Memory B cell (primary cell): ENCODE measurements at places on chromosomes 6 and 20.

DNA sequence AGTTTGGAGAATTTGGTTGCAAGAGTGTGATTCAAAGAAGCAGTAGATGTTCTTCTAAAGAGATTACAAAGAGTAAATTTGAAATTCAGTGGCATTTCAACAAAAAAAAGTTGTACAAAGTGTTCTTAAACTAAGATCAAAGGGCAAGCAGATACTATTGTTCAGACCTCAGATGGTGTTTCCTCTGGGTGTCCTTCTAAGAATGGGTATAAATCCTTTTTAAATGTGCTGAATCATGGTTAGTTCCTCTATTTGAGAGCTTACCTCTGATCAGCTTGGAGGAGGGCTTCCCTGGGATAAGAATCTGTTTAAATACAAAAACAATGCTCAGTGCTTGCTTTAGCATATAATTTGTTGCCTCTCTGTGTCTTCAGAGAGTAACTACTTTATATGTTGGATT is 6.3 kb downstream of the BMP6 start:
- no peak for DNase-seq

DNA sequence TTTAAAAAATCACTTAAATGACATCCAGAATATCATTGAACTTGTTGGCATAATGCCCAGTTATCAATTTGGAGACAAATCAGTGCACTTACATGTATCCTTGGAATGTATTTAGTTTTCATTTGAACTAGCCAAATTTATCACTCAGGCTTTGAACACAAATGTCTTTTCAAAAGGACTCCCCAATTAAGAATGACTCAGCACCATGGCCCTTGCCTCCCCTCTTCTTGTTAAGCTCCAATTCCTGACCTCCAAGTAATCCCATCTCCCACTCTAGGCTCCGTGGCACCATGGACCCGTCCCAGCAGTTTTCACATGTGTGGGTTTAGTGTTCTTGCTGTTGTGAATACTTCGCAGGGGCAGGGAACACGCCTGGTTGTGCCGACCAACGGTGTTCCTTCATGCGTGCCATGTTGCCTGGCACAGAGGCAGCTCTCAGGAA is 2.7 kb downstream of the AKAP12 start:
- no peak for DNase-seq

DNA sequence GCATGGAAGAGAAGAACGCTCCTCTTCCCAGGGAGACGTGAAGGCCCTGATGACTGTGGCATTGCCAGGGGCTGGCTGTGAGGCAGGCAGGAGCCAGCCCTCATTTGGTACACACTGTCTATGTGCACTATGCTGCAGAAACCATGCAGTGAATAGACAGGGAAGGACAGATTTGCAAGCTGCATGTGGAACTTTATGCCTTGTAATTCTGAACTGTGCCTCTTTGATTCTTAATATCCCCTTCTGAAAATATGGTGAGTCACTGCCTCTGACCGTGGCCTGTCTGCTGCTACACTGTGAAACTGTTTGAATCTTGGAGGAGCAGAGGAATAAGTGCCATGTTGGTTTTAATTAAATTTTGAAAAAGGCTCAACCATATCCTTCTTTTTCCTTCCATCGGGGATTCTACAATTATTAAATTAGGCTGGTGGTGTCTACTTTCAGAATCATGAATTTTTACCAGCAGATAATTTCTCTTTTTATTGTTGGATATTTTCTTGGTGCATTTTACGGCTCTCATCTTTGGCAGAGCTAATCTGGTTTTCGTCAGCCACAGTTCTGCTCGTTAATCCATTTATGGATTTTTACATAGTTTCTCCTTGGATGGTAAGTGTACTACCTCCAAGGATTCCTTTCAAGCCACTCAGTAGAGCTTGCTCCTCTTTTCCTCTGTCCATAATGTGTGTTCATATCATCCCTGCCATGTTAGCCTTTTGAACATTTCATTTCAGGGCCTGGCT is 301.0 kb upstream of the SLC35B3 start:
- no peak for DNase-seq

GRCh38 chr6:53868626-53869025 is 73.8 kb downstream of the LRRC1 start:
- DNase-seq, result no peak

DNA sequence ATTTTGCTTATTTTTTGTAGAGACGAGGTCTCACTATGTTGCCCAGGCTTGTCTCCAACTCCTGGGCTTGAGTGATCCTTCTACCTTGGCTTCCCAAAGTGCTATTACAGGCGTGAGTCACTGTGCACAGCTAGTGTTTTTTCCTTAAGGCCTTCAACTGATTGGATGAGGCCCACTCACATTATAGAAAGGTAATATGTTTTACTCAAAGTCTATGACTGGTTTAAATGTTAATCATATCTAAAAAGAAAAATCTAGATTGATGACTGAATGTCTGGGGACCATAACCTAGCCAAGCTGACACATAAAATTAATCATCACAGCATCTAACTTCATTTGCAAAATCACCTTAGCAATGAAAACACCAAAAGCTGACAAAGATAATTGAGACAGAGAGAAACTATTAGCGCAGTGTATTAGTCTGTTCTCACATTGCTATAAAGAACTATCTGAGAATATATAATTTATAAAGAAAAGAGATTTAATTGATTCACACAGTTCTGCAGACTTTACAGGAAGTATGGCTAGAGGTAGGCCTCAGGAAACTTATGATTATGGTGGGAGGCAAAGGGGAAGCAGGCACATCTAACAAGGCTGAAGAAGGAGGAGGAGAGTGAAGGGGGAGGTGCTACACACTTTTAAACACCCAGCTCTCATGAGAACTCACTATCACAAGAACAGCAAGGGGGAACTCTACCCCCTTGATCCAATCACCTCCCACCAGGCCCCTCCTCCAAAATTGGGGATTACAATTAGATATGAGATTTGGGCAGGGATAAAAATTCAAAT is 66.8 kb upstream of the ARHGAP18 start:
- no peak for DNase-seq

DNA sequence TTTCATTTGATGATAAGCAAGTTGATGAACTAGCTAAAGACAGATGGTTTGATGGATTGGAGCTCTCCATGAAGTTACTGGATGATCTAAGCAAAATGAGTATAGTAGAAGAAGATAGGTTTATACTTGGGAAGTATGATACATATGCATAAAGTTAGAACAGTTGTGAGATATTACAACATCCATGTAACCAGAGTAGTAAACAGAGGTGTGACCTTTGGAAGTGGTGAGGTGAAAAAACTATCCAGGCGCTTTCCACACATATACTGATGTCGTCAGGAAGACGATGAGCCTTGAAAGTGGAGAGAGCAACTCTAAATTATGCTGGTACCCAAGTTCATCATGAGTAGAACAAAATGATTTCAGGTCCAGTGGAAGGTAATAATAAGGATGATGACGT is 271.0 kb downstream of the PTPRK start:
- no peak for DNase-seq

GRCh38 chr6:52136934-52137467 is 49.2 kb upstream of the IL17A start:
- DNase-seq, result no peak

DNA sequence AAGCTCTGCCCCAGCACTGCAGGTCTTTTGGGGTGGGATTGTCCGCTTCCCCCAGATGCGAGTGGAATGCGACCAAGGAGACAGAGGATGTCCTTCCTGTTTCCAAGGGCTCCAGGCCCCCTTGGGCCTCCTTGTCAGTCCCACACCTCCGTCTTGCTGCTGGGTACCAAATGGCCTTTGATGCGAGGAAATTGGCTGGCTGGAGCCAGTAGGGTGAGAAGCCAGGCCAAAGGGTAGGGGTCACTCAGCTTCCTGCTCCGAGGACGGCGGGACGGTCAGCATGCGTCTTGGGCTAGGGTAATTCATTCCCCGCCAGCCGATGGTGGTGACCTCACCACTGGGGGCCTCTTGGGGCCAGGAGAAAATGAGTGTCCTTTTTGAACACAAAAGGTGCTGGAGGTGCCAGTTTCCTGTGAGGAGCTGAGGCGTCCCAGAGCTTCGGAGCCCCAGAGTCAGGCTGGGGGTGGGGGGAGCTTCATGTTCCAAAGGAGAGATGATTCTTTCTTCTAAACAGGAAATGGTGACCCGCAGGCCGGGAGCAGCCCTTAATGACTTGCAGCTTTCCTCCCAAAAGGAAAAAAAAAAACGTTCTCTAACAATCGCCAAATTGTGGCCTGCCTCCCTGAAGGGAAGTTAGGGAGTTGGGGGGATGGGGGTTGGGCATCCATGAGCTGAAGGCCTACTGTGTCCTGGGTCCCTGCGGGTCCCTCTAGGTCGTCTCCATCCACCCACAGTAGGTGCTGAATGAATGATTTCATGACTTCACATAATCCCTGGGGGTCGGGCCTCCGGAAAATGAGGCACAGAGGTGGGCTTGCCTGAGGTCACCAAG is 6.7 kb downstream of the SNAI1 start:
- DNase-seq, result no peak

DNA sequence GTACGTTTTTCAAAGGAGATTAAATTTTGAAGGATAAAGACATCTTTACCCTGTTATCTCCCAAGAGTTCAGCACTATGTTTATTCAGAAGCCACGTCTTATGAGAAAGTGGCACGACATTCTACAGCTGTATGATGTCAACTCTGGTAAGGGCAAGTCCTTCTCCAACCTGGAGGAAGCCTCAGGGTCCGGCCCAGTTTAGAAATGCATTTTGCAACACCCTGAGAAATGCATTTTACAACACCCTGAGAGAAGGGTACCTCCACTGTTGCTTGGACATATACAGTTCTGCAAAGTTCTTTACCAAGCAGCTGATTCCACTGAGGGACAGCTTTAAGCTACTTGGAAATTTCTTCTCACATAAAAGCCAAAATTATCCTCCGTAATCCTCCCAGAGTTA is 17.5 kb downstream of the NAPB start:
- DNase-seq, result no peak

DNA sequence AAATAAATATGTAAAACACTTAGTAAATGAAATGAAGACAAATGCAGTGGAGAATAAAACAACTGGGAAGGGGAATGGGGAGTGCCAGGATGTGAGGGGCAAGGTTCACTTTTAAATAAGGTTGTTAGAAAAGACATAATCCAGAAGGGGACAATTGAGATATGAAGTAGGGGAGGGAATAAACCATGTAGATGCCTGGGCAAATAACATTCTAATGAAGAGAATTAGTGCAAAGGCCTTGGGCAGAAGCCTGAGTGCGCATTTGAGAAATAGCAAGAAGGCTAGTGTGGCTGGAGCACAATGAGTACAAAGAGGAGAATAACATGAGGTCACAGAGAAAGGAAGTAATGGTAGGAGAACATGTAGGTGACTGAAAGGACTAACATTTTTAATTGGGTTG is 2.4 kb downstream of the CEP57L1 start:
- no peak for DNase-seq

DNA sequence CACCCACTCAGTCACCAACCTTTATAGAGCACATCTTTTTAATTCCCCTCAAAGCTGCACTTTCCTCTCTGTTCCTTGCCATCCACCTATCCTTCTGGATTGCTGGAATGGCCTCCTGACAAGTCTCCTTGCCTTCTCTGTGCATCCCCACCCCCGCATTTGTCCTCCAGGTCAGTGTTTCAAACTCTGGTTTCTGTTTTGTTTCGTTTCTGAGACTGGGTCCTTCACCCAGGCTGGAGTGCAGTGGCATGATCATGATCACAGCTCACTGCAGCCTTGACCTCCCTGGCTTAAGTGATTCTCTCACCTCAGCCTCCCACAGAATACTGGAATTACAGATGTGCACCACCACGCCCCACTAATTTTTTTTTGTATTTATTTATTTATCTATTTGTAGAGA is 96.2 kb downstream of the PLCB1 start:
- DNase-seq, result no peak

GRCh38 chr6:148954934-148955333 is 208.1 kb downstream of the UST start:
- no peak for DNase-seq

- no peak for DNase-seq
These were observed 134.0 kb upstream of the ARMC2 start for GRCh38 chr6:108714101-108714765.

DNA sequence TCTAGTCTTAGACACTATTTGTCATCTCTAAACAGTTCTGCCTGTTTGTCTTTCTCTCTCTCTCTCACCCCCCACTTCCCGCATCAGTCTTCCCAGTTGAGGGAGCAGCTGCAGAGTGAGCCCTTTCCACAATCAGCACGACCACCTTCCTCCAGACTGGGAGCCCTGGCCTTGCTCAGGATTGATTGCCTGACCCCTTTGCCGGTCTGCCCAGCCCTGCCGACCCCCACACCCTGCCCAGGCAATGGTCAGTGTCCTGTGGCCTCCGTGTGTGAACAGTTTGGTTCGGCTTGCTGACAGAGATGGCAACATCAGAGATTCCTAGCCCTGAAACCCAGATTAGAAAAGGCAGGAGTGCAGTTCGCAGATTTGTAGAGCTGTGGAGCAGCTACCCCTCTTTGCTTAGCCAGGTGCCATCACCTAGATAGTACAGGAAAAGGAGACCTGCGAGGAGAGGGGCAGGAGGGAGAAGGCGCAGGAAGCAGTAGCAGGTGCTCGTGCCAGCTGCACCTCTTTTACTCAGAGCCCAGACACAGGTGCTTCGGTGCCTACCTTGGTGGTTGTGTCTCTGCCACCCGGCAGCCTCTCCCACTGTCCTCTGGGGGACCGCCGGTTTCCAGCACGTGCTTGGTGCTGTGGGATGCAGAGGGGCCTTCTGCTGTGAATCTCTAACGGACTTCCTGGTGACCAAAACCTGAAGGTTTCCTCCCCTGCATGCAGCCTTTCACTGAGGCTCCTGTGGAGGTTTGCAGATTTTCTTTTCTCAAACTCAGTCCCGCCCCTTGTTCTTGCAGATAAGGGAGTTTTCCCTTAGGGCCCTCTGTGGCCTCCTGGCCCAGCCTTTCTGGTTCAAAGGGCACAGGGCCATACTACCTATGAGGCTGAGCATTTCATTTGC is 92.4 kb downstream of the SCML4 start:
- DNase-seq, result no peak

DNA sequence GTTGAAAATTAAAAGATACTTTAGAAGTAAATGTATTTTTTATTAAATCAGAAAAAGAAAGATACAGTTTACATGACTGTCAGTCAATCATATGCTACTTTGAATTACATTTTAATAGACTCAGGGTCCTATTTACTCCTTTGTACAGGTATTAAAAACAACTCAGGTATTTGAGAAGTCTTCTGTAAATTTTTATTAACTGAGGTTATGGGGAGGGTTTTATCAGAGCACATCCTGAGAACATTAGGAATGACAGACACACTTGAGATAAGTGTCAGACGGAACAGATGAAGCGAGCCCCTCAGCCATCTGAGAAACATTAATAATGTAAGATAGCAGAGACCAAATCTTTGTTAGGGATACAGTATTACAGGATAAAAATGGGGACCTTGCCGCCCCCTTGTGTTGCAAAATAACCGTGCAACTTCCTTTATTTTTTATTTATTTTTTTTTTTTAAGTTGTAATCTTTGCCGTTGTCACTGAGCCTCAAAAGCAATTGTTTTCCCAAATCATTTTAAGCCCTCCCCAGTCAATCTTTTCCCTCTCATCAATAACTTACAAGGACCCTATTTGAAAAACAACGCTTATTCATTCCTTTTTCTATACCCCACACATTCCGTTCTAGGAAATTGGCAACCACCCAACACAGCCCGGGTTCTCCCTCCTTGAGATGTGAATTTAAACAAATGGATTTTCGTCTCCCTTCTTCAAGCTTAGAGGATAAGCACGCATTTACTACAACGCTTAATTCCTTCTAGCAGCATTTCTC is 126.7 kb downstream of the BCAS1 start:
- DNase-seq, result no peak
